Stimulated activated CD4-positive, alpha-beta T cell treated with anti-CD3 and anti-CD28 coated beads, Interleukin-1b, Interleukin-23, amount 100 ng/mL, for 1 hour (primary cell): ENCODE measurements at places on chromosomes 1 and 21.
A peak's percentile ranks its signal among the peaks of the same experiment; 100 is the strongest.

DNA sequence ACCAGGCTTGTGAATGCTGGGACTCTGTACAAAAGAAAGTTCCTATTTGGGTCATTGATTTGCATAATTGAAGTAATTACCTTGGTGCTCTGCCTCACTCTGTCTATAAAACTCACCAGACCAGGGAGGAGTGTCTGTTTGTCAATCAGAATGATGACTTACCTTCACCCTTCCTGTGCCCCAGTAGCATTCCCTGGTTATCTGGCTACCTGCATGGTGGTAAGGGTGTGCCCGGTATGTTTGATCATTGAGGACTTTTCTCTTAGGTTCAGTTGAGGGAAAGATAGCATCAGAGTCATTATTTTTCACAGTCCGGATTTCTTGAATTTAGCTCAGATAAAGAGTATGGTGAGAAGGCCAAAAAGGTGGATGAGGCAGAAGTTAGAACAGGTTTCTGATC, 190.0 kb downstream of the BRINP2 start:
- no peak for DNase-seq

GRCh38 chr21:17351766-17352165, 161.1 kb upstream of the CXADR start:
- DNase-seq: no peak

- DNase-seq: no peak
These were observed 206.2 kb upstream of the PTBP2 start for GRCh38 chr1:96515430-96515829.

GRCh38 chr1:209810783-209811182, 4.8 kb upstream of the IRF6 start:
- DNase-seq: no peak

DNA sequence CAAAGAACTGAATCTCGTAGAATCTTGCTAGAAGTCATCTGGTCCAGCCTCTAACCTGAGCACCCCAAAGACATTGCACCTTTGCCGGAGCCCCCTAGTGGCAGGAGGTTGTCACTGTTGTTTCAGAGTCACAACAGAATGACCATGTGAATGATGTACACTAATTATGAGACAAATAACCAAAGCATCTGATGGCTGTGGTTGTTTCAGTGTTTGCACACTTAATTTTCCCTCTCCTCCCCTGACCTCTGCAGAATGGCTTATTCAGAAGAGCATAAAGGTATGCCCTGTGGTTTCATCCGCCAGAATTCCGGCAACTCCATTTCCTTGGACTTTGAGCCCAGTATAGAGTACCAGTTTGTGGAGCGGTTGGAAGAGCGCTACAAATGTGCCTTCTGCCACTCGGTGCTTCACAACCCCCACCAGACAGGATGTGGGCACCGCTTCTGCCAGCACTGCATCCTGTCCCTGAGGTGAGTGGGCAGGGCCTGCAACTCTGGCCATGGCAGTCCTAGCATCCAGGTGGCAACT, 26.4 kb downstream of the TRAF5 start:
- peak; percentile 42 for DNase-seq

GRCh38 chr1:223202376-223203033, 59.5 kb upstream of the TLR5 start:
- DNase-seq: no peak

- DNase-seq: no peak
These were observed 8.9 kb downstream of the MAPKAPK2 start for GRCh38 chr1:206693592-206693991.

GRCh38 chr1:72230746-72231145, 51.6 kb downstream of the NEGR1 start:
- DNase-seq: no peak
